ENCODE measurements at places on chromosomes 4 and X.

DNA sequence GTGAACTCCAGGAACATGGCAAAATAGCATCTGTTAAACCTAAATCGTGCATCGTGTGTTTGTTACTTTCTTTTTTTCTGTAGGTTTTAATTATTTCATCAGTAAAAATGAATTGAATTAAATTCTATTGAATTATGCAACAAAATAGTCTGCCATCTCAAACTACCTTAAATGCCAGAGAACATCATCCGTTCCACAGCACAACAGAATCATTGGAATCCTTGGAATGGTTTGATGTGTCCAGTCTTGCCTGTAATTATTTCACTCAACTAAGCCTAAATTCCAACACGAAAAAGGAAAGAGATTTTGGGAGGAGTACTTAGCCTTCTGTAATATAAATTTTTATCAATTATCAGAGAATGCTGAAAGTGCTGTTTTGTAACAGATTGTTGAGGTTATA, 17.1 kb upstream of the SLC7A11 start:
- DNase-seq, result no peak

- no peak for DNase-seq
Observed at GRCh38 chr4:101853691-101854090, 63.2 kb downstream of the BANK1 start.

- DNase-seq, result peak; percentile 36
Observed at GRCh38 chr4:183130328-183131155, 31.5 kb downstream of the WWC2 start.

DNA sequence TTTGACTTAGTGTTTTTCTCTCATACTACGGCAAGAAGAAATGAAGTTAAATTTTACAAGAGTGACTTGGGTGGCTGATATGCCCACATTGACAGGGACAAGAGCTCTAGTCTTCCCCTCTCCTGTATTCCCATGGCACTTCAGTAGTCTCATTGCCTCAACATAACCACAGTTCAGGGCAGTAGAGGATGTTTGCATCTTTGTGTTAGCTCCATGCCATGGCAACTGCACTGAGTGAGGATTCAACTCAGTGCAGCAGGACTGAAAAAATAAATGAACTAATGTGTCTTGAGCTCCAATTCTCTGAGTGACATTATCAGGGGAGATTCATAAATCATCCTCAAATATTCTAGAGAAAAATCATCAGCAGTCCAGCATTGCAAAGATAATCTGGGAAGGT, 78.8 kb downstream of the TET2 start:
- DNase-seq, result no peak

- peak; percentile 53 for DNase-seq
Observed at GRCh38 chr4:20284990-20285389, 33.3 kb downstream of the SLIT2 start.

DNA sequence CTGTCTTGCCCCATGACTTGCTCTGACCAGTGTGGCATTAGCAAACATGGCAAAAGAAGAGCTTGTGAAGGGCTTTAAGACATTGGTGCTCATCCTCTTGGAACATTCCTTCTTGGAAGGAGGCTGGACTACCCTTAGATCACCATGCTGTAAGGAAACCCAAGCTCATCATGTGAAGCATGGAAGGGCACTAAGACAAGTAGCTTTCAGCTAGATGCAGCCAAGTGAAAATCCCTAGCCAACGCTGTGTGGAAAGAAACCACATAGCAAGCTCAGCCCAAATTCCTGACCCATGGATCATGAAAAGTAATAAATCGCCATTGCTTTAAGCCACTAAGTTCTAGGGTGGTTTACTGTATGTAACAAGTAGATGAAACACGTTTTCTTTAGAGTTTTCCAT, 12.4 kb upstream of the PACRGL start:
- peak; percentile 94 for DNase-seq

- DNase-seq, result no peak
Observed at GRCh38 chr4:5052726-5053425, 1.6 kb downstream of the STK32B start.

- DNase-seq, result no peak
Observed at GRCh38 chrX:12367254-12367653, 229.0 kb downstream of the FRMPD4 start.

- peak; percentile 14 for DNase-seq
Observed at GRCh38 chrX:44871931-44872820, 812 bp upstream of the KDM6A start.

- peak; percentile 31 for DNase-seq
Observed at GRCh38 chrX:41293269-41293668, 40.7 kb upstream of the DDX3X start.

DNA sequence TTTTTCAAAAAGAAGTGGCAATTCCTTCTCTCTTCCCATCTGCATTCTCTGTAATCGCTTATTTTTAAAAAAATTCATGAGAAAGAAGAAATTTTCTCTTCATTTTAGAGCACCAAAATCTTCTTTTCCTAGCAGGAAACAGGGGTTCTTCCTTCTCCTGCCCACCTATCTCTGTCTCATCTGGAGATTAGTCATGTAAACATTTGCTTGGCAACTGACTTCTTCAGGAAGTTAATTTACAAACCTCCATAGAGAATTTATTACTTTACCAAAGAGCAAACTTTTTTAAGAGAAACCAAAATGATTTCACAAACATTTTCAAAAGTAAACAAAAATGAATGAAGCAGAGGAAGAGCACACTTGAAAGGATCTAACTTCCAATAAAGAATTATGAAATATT, 13.5 kb downstream of the TTC29 start:
- no peak for DNase-seq

DNA sequence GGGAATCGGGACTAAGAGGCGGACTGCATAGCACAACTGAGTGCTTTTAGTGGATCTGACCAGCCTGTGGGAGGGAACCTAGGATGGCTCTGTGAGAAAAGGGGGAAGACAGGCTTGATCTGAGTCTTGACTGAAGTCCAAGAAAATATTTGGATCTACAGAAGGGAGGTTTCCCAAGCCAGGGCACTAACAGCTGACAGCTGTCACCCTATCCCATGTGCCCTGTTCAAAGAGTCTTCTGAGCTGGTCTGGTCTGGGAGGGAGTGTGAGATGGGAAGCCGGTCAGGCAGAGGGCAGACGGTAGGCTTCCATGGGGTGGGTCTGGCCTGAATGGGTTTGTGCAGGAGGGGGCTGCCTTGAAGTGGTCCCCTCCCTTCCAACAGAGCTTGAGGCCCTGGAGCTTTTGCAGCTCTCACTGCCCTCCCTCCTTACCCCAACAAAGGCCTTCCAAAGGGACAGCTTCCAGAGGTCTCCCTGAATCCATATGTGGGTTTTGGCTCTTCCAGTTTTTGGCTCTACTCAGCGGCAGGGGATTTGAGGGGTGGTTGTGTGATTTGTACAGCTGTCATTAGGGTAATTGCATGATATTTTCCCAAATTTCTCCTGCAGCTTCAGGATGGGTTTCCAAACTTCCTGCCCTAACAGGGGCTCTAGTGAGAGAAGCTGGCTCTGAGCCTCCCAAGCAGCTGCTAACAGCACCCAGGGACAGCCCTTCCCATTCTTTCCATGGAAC, 643.7 kb downstream of the BCOR start:
- DNase-seq, result no peak

GRCh38 chr4:184818216-184818564, 7.6 kb downstream of the ACSL1 start:
- DNase-seq, result no peak

DNA sequence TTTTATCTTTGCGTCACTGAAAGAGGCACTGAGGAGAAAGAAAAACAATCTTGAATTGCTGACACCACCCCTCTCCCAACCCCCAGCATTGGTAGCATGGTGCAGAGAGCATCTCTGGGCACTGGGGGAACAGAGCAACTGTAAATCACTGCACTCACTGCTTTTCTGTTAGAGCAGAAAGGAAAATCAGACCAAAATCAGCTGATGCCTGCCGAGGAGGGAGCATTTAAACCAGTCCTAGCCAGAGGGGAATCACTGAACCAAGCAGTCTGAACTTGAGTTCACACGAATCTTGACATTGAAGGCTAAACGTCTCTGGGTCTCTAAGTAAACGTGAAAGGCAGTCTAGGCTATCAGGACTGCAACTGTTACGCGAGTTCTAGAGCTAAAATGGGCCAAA, 205.8 kb downstream of the SPANXN4 start:
- DNase-seq, result no peak

- DNase-seq, result no peak
Observed at GRCh38 chrX:46722742-46723568, 36.0 kb downstream of the SLC9A7 start.

GRCh38 chr4:10565166-10565780, 108.0 kb upstream of the ZNF518B start:
- no peak for DNase-seq

DNA sequence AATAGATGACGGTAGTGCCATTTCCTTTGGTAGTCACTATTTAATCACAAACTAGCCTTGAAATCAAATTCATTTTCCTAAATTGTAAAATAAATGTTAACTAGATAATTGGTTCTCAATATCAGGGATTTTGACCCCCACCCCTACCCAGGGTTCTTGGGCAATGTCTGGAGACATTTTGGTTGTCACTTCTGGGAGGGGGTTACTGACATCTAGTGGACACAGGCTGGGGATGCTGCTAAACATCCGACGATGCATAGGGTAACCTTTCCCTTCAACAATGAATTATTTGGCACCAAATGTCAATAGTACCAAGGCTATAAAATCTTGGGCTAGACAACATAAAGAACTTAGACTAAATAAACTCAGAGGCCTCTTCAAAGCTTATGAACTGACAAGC, 285.8 kb upstream of the TRPC5 start:
- DNase-seq, result no peak

DNA sequence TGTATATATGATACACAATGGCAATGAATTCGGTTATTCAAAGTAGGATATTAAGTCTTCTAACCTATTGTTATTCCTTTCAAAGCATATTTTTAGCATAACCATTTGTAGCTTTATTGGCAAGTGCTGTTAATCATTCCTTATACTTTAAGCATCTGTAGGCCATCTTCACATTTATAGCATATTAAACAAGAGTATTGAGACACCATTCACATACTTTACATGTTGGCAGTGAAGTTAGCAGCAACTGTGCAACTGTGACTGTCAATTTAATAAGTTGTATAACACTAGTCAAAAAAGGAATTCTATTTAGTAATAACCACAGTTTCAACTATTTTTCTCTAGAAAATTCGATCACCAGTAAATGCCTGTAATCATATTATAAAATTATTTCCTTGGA, 107.3 kb upstream of the MYOZ2 start:
- DNase-seq, result no peak

GRCh38 chrX:135632353-135632752, 81.1 kb upstream of the CT45A1 start:
- DNase-seq, result no peak

DNA sequence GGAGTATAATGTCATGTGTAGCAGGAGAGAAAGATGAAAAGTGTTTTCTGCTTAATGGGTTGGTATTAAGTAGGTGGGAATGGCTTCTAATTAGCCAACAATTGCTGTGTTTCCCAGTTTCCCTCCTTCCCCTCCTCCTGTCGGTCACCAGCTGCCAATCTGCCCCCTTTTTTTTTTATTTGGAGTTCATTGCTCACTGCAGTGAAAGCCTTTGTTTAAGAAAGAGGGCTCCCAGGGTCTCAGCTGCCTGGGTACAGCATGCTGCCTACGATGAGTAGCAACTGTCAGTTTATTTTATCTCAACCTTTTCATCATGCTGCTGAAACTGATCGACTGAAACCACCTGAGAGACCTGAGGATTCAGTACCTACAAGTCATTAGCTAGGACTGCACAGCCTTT, 149.0 kb downstream of the POU4F2 start:
- DNase-seq, result no peak

DNA sequence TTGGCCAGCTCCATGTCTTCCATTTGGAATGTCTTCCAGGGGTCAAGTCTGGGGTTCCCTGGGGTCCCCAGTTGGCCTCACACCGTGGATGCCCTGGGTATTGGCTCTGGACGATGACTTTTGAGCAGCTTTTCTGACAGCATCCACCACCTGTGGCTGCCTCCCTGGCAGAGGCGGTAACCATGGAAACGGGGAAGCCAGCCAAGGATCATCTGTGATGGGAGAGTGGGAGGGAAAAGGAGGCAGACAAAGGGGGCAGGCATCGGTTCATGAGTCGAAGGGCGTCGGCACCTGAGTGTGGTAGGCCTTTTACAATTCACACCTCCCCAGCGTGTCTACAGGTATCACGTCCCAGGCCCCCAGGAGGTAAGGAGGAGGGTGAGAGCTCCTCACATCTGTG, 152.2 kb downstream of the ASMT start:
- DNase-seq, result no peak

All from ACHN (cell line).